ENCODE measurements at places on chromosomes 2 and 18.
A peak's percentile ranks its signal among the peaks of the same experiment; 100 is the strongest.

- peak; percentile 18 for DNase-seq
These were observed 86.8 kb downstream of the RBMS1 start for GRCh38 chr2:160406591-160407392.

DNA sequence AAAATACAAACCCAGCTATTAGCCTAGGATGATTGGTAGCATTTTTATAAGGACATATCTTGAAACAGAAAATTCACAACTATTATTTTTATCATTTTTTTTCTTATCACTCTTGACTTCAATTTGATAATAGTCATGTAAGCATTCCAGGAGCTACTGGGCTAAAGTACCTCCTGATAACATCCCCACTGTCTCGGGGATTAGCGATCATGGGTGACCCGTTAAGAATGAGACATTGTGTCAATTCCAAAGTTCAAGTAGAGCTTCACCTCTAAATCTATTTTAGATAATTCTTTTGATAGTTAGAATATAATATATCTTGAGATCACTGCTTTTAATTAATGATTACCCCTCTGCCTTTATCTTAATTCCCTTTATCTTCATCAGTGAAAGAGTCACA is 1204.5 kb upstream of the CHAC2 start:
- no peak for DNase-seq

GRCh38 chr2:241635756-241636155 is 1.2 kb downstream of the THAP4 start:
- no peak for DNase-seq

DNA sequence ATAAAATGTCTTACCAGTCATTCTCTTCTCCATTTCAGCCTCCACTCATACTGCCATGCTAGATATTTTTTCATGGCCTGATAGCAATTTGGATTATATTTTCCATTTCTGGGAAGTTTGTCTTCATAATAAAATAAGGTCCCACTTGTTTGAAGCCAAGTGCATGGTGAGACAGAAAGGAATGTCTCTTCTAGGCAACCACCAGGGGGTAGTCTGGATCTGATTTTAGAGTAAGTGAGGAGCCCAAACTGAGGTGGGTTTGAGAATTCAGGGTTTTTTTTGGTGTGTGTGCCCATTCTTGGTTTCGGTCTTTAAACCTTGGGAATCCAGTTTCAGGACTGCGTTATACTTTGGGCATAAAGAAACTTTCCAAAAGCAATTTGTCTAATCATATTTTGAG is 315.5 kb downstream of the RPRM start:
- no peak for DNase-seq

DNA sequence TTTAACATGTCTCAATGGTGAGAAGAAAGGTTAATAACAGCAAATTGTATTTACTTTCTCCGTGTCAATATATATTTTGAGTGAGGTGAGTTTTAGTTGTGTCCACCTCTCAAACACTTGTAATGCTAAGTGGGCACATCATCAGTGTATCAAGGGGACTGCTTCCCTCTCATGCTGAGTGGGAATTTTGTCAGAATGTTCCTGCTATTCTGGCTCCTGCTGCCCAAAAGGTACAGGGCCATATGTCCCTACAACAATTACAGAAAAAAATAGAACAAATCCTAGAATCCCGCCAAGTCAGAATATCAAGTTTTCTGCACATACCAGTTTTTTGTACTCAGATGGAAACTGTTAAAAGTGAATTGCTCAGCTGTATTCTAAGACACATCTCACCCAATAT is 5.4 kb upstream of the CERKL start:
- no peak for DNase-seq

DNA sequence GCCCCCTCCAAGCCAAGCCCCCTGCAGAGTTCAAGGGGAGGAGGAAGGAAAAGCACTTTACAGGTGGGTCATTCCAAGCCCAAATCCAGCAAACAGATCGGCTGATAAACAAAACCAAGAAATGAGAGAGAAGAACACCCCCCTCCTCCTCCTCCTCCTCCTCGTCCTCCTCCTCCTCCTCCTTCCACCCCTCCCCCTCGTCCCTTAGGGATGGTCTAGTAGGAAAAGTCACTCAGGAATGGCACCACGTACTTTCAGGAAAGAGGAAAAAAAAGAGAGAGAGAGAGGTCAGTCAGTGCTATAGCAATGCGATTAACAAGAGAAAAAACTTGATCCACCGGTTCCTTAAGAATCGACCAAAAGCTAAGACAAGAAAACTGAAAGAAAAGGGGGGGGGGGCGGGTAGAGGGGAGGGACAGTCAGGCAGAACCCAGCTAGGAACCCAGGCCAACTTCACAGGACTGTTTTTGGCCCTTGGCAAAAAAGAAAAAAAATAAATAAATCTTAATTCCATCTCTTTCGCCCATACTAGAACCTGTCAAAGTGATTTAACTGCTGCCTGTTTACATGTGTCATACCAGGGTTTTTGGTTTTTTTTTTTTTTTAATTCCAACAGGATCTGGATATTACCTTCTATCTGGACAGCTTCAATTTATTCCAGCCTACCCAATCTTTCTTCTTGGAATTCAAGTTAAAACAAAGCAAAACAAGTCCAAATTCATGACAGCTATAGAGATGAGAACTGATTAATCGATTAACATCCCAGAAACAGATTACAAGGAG is 906 bp downstream of the IKZF2 start:
- DNase-seq = no peak

DNA sequence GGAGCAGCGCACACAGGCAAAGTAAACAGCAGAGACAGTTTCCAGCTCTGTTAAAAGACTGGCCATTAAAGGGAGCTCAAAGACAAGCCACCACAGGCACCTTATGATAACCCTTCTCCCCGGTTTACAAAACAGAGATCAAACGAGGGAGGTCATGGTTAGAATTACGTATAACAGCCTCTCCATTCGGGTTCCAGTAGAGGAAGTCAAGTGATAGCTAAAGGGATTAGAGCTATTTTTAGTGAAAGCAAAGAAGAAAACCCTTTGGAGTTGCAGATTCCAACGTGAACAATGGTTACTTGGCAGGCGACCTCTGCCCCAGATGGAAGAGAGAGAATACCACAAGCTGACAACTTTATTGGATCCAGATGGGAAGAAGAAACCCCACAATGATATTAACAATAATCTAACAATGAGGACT is 31.2 kb upstream of the EDAR start:
- DNase-seq = no peak

DNA sequence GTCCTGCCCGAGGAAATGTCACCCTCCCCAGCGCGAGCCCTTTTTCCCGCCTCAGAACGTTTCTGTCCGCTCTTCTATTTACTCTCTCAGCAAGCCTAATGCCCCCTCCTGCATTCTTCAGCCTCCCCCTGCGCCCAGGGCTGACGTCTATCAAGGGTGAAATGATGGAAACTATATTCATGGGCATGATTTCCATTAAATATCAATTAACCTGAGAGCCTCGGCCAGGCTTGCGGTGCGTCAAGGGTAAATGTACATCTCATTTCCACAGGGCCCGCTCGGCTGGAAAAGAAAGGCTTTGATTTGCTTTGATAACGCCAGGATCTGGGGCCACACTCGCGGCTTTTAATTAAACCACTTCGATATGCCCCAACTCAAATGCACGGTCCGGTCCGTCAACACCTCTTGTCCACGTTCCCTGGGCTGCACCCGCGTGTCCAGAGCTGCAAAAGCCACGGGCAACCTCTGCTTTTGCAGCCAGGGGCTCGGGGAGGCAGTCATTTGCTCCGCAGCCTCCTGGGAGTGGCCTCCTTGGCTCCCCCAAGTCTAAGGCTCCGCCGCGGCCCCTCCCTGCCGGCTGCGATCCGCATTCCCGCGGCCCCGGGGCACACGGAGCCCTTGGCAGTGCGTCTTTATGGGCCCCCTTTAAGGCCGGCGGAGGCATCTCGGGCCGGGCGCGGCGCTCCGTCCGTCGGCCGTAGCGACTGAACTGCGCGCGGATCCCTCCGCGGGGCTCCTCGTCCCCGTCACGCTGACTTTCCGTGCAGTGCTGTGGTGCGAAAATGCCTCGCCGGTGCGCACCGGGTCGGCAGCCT is at the start of gene HOXD8:
Gene HOXD8, plus strand, starts transcription at position 724 of the 815 bp plus-strand sequence. CDS start 662 bp downstream, outside the sequence.
- DNase-seq = peak; percentile 19

- DNase-seq = no peak
These were observed 461 bp downstream of the PRADC1 start for GRCh38 chr2:73232403-73233153.
